Mucosa of gallbladder (tissue), 1 donor: ENCODE measurements at places on chromosomes 1 and 21. TPM values are rescaled to one million over a fixed set of nuclear protein-coding genes. Genes with fewer than 3 reads are reported as not detected.

DNA sequence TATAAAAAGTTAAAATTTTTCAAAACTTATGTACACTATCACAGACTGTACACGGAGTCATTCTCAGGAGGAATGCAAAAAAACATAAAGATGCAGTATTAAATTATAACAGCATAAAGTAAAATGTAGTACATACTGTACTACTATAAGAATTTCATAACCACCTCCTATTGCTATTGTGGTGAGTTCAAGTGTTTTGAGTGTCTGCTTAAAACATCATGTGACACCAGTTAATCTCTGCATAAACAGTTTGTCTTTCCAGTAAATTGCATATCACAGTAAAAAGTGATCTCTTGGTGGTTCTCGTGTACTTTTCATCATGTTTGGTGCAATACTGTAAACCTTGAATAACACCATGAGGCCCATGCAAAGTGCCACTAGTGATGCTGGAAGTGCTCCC lies 45.2 kb downstream of the SDCCAG8 start:
- no peak for DNase-seq

DNA sequence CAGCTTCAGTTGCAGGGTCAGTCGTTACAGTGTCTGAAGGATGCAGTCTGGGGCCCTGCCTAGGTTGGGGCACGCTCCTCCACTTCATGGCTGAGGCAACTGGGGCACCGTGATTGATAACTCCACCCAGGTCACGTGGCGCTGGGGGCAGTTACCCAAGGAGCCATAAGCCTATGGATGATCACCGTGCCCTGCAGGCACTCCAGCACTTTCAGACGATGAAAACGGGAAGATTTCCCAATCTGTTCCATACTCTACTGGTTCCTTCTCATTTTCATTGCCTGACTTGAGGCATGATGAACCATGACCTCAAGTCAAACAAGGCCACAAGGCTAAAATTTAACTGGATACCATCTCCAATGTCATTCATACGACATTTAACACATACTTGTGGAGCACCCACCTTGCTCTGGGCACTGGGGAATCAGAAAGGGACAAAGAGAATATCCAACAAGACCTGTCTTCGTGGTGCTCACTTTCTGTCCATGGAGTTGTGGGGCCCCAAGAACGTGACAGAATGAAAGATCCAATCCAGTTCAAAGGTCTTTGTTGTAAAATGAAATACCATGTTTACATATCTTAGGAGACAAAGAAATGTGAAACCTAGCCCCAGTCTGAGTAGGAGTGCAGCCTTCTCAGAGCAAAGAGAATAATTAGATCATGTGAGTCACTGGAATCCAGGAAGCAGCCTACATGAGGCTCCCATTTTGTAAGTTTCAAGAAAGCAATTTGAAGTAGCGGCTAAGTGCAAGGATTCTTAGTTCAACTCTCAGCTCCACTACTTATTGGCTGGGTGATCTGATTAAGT lies 39.4 kb upstream of the SPOCD1 start:
- DNase-seq = no peak

- DNase-seq = no peak
Observed at GRCh38 chr1:117512728-117513321, 93.0 kb upstream of the TENT5C start.

DNA sequence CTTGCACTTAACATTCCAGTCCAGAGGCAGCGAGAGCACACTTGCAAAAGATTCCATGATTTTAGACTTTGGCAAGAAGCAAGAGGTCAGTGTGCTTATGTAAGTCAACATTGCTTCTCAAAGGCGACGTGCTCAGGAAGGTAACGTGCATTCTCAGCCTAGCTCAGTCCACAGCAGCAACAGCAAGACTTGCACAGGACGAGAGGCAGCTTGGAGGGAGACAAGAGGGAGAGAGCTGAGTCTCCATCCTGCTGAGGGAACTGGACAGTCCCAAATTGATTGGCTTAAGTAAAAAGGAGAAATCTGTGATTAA lies 56.5 kb downstream of the PTP4A2 start:
- peak; percentile 22 for DNase-seq

GRCh38 chr21:45443595-45444181 lies 38.7 kb downstream of the COL18A1 start:
- DNase-seq = no peak

DNA sequence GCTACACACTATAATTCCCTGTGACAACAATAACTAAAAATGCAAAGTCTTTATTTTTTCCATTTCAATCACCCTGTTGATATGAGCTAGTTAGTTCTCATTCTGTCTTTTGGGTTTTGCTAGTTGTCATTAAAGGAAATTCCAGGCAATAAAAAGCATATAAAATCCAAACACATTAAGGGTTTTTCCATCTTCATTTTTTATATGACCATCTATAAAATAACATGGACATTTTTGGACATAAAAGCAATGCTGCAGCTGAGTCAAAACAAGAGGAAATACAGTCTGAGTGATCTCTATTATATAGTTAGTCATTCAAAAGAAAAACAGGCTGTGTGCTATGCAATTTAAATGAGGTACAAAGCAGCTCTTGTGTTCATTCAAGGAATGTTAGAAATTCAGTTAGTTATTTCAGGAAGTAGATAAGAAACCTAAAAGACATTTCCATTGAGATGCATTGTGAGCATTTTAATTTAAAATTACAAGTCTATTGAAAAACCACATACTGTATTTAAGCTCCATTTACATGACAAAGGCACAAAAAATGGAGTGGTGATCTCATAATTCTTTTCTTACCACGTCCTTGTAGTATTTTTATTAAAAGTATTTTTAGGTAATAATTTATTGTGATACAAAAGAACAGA lies 67.3 kb upstream of the BCL10 start:
- no peak for DNase-seq

- no peak for DNase-seq
Observed at GRCh38 chr1:4975856-4976255, 321.4 kb downstream of the AJAP1 start.

Gene FOXO6
- 10.0 TPM for total RNA-seq
